EH (cell line): ENCODE measurements at places on chromosomes 5 and 9.

- no peak for DNase-seq
Observed at GRCh38 chr5:167358868-167359492, 932.5 kb upstream of the WWC1 start.

DNA sequence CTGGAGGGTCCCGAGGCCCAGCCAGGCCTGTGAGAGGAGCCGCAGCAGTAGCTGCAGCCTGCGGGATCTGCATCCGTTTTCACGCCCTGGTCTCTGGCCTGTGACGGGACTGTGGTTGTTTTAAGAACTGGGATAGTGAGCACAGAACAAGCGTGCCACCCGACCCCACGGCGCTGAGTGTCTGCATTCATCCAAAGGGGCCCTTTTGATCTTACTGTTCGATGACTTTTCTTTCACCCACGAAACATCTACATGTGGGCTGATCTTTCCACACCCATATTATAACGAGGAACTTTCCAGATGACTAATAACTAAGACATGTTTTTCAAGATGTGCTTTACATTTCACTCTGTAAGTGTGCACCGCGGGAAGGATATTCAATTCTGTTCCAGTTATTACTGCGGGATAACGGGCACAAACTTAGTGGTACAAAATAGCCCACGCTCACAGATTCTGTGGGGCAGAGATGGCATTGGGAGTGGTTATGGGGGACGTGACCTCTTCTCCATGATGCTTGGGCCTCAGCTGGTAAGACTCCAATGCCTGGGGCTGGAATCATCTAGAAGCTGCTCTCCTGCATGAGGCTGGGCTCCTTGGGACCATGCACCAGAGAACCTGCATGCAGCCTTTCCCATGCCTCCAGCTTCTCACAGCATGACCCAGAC is 165.0 kb downstream of the SYK start:
- peak; percentile 64 for DNase-seq

DNA sequence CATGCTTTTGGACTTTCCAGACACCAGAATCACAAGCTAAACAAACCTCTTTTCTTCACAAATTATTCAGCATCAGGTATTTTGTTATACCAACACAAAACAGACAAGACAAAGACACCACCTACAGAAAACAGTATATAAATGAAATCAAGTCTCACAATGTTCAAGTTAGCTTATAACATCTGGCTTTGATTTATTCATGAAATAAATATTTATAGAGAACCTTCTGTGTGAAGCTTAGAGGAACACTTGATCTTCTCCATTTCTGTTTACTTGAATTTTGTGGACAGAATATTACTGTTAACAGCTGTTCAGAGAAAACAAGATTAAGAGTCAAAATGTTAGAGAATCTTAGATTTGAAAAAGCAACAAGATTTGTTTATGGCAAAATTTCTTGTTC is 137.4 kb upstream of the PRR16 start:
- no peak for DNase-seq

GRCh38 chr5:43437062-43437660 is 25.0 kb upstream of the CCL28 start:
- DNase-seq = no peak

DNA sequence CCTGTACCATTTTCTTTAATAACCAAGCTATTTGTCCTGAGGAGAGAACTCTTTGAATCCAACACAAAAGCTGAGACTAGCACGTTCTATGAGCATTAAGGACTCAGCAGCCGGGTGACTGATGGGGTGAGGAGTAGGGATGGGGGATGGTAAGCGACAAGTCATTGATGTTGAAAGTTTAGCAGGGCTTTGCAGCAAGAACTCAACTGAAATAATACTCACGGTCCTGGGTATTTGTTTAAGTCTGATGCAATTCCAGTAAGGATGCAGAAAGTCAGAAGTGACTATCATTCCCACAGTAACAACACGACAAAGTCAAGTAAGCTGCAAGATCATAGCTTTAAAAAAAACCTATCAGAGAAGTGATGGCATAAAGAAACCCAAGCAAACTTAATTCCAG is 131.1 kb downstream of the ACTL7B start:
- peak; percentile 81 for DNase-seq

- no peak for DNase-seq
Observed at GRCh38 chr5:39779831-39780230, 355.1 kb upstream of the DAB2 start.

GRCh38 chr5:139878093-139878492 is 82.5 kb downstream of the PSD2 start:
- no peak for DNase-seq

- no peak for DNase-seq
Observed at GRCh38 chr9:132456241-132456640, 46.2 kb downstream of the CFAP77 start.

GRCh38 chr5:72480841-72481240 is 26.4 kb downstream of the ZNF366 start:
- no peak for DNase-seq

- no peak for DNase-seq
Observed at GRCh38 chr9:135385793-135386192, 93.8 kb upstream of the PPP1R26 start.

GRCh38 chr5:93186076-93186682 is 394.8 kb downstream of the NR2F1-AS1 start:
- DNase-seq = peak; percentile 85

- no peak for DNase-seq
Observed at GRCh38 chr5:135971701-135972100, 16.9 kb upstream of the LECT2 start.

DNA sequence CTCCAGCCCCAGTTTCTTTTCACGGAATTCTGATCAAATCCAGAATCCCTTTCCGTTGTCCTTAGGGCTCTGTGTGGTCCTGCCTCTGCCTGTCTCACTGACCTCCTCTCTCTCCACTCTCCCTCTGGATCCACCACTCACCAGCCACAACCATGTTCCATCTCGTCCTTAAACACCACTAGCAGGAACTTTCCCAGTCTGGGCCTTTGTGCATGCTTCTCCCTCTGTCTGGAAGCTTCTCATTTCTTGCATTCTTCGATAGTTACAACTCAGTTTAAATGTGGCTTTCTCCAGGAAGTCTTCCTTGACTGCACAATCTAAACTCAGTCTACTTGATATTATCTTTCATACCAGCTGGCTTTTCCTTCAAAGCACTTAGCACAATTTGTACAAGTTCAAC is 117.7 kb upstream of the MSX2 start:
- DNase-seq = peak; percentile 60

GRCh38 chr5:72194846-72195245 is 87.6 kb downstream of the MAP1B start:
- no peak for DNase-seq

- peak; percentile 78 for DNase-seq
Observed at GRCh38 chr5:177471610-177472356, 1.7 kb downstream of the DBN1 start.

DNA sequence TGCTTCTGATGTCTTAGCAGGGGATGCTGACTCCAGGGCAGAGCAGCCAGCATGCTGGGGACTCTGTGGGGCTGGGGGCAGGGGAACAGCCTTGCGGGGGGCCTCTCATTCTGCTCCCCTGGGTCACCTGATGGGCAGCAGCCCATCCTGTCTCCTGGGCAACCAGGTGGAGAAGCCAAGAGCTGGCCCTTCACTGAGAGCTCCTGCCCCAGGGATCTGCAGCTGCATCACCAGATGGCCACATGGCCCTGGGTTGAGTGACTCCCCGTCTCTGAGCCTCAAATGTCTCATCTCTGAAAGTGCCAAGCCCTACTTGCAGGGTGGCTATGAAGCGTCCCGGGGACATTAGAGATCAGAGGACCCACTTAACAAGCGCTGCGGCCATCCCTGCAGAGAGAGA is 49.1 kb downstream of the LRSAM1 start:
- no peak for DNase-seq

GRCh38 chr5:1768283-1769000 is 31.2 kb downstream of the MRPL36 start:
- DNase-seq = no peak

DNA sequence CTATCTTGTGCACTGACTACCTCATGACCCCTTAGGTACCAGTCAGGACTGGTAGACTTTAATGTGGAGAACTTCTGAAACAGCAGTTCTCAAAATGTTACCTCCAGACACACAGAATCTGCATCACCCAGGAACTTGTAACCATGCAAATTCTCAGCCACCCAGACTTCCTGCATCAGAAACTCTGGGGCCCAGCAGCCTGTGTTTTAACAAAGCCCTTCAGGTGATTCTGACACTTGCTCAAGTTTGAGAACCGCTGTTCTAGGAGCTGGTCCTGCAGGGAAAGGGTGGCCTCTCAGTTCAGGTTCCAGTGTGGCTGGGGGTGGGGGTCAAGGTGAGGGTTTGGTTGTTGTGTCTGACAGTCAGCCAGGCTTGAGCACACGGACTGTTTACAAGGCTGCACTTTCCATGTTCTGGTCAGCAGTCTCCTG is 28.4 kb downstream of the ZFP62 start:
- no peak for DNase-seq

DNA sequence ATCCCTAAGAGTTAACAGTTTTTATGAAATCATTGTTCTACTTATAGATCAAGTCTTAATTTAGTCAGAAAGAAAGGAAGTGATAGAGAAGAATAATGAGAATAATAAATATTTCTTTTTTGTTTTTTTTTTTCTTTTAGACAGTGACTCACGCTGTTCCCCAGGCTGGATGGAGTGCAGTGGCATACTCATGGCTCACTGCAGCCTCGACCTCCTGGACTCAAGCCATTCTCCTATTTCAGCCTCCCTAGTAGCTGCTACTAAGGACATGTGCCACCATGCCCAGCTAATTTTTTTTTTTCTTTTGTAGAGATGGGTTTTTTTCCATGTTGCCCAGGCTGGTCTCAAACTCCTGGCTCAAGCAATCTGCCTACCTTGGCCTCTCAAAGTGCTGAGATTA is 11.0 kb downstream of the IFNA21 start:
- peak; percentile 14 for DNase-seq

DNA sequence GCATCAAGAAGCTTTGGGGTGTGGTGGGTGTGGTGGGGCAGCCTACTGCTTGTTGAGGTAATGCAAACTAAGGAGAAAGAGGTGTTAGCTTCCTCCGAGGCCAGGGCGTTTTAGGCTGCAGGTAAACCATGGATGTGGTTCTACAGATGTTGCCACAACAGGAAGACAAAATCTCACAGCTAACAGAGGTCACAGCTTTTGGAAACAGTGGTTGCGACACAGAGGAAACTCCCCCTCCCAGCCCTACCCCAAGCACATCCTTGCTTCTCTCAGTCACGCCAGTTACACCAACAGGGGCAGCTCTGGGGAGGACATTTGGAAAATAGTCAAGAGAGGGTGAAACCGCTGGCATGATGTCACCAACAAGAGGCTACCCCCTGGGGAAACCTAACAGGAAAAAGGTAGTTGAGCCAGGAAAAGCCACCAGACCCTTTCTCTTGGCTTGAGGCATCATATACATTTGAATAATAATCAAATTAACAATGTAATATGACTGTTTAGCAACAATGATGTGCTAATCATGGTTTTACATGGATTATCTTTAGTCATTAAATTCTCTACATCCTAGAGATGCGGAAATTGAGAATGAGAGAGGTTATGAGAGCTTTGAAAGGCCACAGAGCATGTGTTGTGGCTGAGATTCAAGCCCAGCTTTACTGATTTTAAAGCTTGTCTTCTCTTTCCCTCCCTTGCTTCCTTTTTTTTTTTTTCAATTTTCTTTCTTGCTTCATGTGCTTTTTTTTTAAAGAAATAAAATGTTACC is 82.2 kb upstream of the IL12B start:
- DNase-seq = no peak

DNA sequence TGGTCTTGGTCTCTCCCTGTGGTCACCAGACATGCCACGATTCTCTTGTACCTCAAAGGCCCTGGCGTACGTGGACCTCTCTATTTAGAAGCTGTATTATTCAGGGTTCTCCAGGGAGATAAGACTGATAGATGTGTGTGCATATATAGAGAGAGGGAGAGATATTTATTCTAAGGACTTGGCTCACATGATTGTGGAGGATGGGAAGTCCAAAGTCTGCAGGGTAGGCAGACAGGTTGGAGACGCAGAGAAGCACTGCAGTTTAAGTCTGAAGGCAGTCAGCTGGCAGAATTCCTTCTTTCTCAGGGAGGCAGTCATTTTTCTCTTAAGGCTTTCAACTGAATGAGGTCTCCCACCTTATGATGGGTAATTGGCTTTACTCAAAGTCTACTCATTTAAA is 16.3 kb downstream of the C9orf57 start:
- no peak for DNase-seq

GRCh38 chr5:145495196-145495595 is 339.9 kb downstream of the PRELID2 start:
- peak; percentile 31 for DNase-seq

- no peak for DNase-seq
Observed at GRCh38 chr9:87639949-87640348, 86.0 kb upstream of the CTSL start.

- peak; percentile 48 for DNase-seq
Observed at GRCh38 chr5:159174511-159175168, 34.7 kb downstream of the RNF145 start.
